Chondrocyte (in vitro differentiated cells): ENCODE measurements at places on chromosomes 7 and 10. TPM values are rescaled to one million over a fixed set of nuclear protein-coding genes. Genes with fewer than 3 reads are reported as not detected.

DNA sequence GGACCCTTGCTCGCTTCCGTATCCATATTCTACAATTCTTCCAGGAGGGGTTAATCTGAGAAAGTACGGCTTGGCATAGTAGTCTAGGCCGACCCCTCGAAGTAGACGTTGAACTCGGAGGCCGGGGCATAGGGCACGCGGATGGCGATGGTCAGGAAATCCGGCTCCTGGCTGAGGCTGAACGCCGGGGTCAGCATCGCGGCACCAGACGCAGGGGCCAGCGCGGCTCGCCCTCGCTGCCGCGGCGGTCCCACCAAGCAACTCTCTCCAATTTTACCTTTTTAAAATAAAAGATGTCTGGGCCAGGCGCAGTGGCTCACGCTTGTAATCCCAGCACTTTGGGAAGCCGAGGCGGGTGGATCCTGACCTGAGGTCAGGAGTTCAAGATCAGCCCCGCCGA is 7.3 kb upstream of the SGMS1 start:
- no peak for DNase-seq

DNA sequence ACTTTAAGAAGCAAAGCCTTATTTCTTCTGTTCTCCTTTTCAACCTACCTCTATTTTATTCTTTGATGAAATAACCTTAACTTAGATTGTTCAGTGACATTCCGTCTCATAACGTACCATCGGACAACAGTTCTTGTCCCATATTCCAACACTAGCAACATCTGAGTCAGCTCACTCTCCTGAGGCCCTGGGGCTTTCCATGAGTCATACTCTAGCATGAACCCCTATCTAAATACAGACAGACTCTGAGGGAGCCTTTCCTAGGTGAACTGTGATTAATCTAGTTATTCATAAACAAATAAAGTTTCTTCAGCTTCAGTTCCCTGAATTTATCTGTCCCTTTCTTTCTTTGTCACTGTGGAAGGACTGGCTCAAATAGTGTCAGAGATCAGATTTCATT is 168.7 kb upstream of the LYZL1 start:
- DNase-seq: no peak

The GIMAP8 gene
- total RNA-seq: not detected in 3 replicates

GRCh38 chr7:159078911-159079270 is 65.8 kb downstream of the VIPR2 start:
- no peak for DNase-seq

- DNase-seq: no peak
Observed at GRCh38 chr7:45573661-45574415, at the start of gene ADCY1. ADCY1 (plus strand) TSS chr7:45574368; CDS start chr7:45574544, 176 bp downstream.

The RTKN2 gene
- 3.4 to 4.0 TPM (median 3.9 TPM) in 3 replicates for total RNA-seq

- DNase-seq: peak; percentile 83
Observed at GRCh38 chr7:954330-955238, at the start of gene ADAP1. ADAP1 (minus strand) TSS chr7:954680; CDS start chr7:954477, 203 bp downstream.

GRCh38 chr7:69765879-69766278 is 167.6 kb downstream of the AUTS2 start:
- DNase-seq: no peak

- DNase-seq: no peak
Observed at GRCh38 chr7:139339025-139339424, 2.1 kb upstream of the FMC1 start.

GRCh38 chr10:33008499-33009243 is 50.6 kb upstream of the ITGB1 start:
- no peak for DNase-seq

- no peak for DNase-seq
Observed at GRCh38 chr10:11988924-11989323, 53.7 kb downstream of the UPF2 start.

DNA sequence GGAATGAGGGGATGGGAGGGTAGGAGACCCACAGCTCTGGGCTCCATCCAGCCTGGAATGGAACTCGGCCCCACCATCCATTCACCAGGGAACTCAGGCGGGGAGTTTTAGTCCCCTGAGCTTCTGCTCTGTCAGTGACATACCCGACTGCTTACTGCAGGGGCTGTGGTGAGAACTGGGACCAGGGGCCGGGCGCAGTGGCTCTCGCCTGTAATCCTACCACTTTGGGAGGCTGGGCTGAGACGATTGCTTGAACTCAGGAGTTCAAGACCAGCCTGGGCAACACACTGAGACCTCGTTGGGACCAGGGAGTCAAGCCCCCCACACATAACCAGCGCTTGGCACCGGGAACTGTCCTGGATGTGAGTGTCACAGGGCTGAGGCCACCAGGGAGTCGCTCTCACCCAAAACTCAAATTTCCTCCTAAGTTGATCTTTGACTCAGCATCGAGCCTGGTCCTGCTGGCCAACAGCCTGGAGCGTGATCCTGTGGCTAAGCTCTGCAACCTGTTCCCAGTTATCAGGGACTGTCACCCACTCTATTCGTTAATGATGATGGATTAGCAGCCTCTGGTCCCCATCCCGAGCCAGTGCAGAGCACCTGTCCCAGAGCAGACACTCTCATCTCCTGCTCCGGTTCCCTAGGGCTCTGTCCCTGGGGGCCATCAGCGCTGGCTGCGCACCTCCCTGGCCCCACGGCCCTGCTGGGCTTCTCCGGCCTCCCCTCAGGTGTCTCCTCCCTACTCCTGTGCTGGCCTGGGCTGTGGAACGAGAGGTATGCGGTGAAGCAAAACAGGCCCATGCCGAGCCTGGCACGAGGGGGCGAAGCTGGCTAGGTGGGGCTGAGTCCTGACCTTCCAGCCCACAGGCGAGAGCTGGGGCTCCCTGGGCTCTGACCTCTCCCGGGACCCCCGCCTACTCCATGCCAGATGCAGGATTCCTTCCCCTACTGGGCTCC is 902 bp upstream of the CLDN15 start:
- no peak for DNase-seq

The BUD31 gene
- total RNA-seq: 88.3 to 120 TPM (median 108 TPM) in 3 replicates

The AKR1D1 gene
- not detected in 3 replicates for total RNA-seq

The SFTPA1 gene
- total RNA-seq: not detected in 3 replicates

The ZNF853 gene
- 13.4 to 16.2 TPM (median 15.1 TPM) in 3 replicates for total RNA-seq

The CAPZA2 gene
- total RNA-seq: 201 to 231 TPM (median 213 TPM) in 3 replicates

DNA sequence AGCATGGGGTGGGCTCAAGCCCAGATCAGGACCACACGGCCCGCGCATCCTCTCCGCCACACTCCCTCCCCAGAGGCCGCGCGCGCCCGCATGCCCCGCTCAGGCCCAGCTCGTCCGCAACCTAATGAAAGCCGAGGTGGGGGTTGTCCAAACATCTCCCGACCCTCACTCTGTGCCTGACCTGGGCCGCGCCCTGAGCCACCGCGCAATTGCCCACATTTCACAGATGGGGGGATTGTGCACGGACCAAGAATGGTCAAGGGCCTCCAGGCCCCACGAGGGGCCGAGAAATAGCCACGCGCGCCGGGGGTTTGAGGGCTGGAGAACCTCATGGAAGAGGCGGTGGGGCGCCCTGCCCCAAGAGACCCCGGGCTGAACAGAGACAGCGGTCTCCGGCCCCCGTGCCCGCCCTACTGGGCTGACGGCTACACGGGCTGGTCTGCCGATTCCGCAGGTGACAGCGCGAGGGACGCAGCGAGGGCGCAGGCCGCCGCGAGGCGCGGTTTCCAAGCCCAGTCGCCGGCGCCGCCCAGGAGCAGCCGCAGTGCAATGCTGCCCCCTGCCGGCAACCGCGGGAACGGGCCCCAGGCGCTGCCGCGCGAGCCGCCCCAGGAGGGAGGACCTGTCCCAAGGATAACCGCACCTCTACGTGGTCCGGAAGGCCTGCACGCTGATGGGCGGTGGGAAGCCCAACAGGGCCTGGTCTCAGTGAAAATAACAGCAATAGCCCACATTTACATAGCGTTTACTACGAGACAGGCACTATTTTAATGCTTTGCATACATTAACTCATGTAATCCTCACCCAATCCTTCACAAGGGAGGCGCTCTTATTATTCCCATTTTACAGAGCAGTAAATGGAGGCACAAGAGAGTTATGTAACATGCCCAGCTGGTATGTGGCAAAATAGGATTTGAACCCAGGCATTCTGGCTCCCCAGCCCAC is 10.5 kb upstream of the GRID1 start:
- no peak for DNase-seq

The PHKG1 gene
- 0.15 to 0.62 TPM (median 0.24 TPM) in 3 replicates for total RNA-seq

The PGAM2 gene
- total RNA-seq: 0.25 to 0.41 TPM in 2 of 3 replicates, not detected in the other
